T-helper 22 cell (primary cell): ENCODE measurements at places on chromosomes 5 and 9.
A peak's percentile ranks its signal among the peaks of the same experiment; 100 is the strongest.

GRCh38 chr5:57937025-57937424, 454.4 kb upstream of the ACTBL2 start:
- no peak for DNase-seq

DNA sequence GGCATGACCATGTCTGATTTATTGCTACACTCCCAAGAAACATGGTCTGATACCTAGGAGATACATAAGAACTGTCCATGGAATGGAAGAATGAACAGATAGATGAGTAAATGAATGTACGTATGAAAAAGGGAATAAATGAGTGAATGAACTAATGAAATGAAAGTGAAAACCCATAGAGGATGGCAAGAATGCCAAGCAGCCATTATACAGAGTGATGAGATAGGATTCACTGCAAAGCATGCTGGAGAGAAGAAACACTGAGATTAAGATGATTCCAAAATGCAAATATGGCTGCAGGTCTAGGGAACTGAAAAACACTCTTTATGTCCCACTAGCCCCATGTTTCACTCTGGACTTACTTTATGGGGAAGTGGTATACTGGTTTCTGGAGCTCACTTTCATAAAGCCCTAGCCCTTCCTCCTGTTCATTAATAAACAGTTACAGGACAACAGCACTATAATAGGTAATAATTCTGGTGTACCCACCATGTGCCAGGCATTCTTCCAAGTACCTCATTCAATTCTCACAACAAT, 170.3 kb upstream of the RAD23B start:
- DNase-seq: no peak

- no peak for DNase-seq
Observed at GRCh38 chr5:82278711-82279370, 687 bp upstream of the RPS23 start.

DNA sequence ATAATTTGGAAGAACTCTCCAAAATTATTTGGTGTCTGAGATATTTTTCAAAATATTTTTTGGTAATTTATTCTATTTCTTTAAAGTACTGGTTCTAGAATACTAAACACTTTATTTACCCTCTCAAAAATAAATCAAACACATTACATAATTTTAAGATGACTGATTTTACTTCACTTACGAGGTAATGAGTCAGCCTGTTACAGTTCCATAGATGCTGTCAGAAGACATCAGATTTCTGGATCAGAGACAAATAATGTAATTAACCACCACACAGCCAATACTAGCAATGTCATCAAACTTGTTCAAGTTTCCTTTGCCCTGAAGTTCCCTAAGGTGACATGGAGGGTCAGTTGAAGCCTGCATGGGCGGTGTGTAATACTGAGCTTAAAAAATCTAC, 106.1 kb upstream of the CDH9 start:
- DNase-seq: no peak

- DNase-seq: no peak
Observed at GRCh38 chr9:84773022-84773421, 103.5 kb downstream of the NTRK2 start.

DNA sequence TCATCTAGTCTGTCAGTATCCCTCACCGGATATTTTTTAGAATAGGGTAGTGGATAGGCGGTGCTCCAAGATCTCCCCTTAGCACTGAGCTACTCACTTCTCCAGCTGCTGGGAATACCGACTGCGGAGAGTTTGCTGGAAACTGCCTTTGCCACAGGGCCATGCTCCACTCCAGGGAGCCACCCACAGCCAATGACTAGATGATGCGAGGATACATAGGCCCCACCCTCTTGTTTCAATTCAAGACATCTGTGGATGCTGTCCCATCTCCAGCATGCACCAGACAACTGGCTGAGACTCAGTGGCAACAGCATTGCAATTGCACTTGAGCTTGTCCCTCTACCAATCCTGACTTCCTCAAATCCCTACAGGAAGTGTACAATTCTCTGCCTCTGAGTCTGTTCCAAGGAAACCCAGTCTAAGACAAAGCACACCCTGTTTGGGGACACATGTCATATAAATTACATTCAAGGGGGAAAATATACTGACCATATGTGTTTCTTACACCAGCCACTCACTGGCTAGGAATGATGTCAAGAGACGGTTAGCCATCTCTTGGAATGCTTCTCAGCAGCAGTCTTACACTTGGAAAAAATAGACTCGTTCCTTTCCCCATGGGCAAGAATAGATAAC, 312.6 kb upstream of the KIF2A start:
- DNase-seq: no peak

GRCh38 chr9:82134010-82134409, 145.4 kb downstream of the SPATA31D1 start:
- DNase-seq: no peak

- no peak for DNase-seq
Observed at GRCh38 chr9:100455470-100455869, 17.5 kb upstream of the TMEFF1 start.

DNA sequence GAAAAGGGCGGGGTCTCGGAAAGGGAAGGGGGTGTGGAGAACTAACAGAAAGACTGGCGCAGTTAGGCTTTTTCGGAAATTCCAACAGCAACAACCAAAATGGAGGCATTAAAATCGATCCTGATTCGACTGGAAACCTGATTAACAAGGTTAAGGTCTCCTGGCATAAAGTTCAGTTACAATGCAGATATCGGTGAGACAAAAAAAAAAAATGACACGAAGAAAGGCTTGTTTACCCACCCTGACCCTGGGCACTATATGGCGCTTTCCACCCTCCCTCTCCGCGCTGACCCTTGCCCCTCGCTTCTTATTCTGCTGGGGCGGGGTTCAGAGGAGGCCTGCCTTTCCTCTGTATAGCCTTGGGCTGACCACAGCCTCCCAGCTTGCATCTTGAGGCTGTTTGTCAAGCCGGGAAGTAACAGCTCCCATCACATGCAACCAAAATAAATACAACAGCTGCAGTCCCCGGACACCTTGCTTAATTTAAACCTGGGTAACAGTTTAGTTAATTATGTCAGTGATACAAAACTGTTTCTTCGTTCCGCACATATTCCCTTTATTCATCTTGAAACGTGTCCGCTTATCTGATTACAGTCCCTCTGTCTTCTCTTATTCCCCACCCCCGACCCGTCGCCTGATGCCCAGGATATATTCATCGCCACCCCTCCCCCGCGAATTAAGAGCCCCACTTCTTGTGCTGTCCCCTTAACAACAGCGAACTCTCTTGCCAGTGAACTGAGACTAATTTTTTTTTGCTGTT, 795 bp upstream of the PJA2 start:
- peak; percentile 12 for DNase-seq

DNA sequence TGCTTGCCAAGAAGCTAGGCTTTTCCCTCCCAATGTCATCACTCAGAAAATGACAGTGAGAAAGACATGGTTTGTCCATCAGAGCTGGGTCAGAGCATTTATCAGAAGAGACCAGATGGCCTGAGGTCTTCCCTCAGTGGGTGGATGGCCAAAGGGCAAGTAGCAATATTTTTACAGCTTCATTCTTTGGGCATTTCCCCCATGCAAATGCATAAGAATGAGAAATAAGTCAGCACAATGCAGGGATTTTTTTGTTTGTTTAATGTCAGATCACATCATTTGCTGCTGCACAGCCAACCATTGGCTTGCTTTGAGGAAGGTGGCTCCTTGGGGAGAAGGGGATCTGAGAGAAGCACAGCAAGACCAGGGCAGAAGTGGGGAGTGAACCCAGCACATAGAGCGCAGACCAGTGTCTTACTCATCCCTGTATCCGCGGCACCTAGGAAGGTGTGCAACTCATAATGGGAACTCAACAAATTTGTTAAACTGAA, 209.6 kb downstream of the SEMA6A start:
- no peak for DNase-seq

- DNase-seq: no peak
Observed at GRCh38 chr5:75006865-75007822, 45.2 kb downstream of the GCNT4 start.

DNA sequence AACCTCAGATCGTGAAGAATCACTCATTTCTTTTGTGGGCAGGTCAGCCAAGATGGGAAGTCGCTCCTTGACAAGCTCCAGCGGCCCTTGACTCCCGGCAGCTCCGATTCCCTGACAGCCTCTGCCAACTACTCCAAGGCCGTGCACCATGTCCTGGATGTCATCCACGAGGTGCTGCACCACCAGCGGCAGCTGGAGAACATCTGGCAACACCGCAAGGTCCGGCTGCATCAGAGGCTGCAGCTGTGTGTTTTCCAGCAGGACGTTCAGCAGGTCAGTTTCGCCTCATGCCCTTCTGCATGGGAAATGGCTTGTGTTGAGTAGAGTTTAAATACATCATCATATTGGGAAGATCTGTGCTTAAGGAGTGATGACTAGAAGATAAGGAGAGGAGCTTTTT, 173.3 kb downstream of the TRIO start:
- no peak for DNase-seq

DNA sequence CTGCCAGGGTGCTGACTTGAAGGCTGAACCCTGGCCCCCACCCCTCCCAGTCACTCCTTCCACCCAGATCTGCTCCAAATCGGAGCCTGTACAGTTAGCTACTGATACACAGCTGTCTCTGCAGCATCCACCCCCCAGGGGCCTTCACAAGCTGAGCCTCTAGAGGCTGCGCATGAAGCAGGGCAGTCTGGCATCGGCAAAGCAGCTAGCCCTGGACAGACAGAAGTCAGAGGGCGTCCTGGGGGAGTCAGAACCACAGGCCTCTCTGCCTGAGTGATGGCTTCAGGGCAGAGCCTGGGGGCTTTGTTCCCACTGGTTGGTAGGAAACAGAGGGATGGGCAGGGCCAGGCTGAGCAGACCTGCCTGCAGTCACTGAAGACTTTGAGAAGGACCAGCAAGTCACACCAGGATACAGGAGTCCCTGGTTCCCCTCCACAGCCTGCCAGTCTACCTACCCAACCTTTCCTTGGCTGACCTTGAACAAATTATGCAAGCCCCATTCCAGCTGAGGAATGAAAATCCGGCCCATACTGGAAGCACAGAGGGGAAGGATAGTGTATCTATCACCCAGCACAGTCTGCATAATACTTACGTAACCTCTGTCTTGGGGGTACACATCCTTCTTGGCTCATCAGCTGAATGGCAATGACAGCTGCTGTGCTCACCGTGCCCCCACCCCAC, 8.8 kb downstream of the VDAC1 start:
- no peak for DNase-seq

DNA sequence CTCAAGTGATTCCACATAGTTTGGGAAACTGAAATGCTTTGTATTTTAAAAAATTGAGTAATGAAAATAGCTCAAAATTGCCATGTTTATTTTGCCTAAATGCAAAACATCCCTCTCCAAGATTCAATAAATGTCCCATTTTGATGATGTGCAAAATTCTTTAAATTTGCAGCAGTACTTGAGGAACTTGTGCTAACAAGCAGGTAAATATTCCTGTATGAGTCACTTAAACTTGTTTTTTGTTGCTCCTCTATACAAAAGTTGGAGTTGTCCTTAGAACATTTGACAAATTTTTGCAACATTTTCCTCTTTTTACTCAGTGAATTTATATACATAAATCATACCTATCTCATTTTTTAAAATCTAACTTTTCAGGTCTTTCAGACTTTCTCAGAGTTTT, 280.2 kb downstream of the CDH12 start:
- DNase-seq: no peak

GRCh38 chr5:66863243-66864170, 267.3 kb downstream of the MAST4 start:
- no peak for DNase-seq
